ENCODE measurements at places on chromosomes 2 and 18.

DNA sequence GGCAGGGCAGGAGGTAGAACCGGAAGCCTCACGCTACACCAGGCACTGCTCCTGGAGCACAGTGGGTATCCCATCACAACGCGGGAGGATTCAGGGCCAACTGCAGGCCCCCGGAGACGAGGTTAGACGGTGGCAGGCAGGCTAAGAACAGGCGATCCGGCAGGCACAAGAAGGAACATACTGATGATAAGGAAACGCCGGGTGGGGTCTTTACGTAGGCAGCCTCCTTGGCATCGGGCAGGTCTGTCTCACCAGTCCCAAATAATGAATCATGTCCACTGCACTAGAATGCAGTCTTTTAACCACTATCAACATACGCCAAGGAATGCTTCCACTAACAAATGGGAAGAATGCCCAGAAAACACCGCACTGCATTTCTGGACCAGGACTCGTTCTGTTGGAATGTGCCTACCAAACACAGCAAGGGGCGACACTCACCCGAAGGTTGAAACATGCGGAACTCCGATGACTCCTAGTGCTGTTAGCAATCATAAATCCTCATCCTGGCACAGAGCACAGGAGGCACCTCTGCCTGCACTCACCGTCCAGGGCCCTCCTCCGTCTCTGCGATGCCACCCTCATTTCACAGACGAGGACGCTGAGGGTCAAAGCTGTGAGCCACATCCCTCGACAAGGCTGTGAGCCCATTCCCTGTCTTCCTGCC, 35.2 kb downstream of the ZNF516 start:
- no peak for DNase-seq

- no peak for DNase-seq
Observed at GRCh38 chr2:127563458-127564428, 28.3 kb downstream of the MYO7B start.

DNA sequence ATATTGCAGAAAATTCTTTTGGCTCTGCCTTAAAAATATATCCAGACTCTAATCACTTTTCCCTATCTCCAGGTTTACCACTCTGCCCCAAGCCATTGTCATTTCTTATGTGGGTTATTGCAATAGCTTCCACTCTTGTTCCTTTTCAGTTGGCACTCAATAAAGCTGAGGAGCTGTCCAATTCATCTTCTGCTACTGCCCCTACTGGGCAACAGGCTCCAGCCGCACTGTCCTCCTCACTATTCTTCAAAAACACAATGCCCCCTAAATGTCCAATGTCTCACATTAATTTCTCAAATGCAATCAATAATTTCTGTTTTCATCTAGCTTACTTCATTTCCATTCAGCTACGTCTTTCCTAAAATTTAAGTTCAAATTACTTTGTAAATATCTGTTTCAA, 1262.5 kb upstream of the CDH2 start:
- DNase-seq = no peak

GRCh38 chr2:186732843-186733242, 39.0 kb downstream of the FAM171B start:
- no peak for DNase-seq

DNA sequence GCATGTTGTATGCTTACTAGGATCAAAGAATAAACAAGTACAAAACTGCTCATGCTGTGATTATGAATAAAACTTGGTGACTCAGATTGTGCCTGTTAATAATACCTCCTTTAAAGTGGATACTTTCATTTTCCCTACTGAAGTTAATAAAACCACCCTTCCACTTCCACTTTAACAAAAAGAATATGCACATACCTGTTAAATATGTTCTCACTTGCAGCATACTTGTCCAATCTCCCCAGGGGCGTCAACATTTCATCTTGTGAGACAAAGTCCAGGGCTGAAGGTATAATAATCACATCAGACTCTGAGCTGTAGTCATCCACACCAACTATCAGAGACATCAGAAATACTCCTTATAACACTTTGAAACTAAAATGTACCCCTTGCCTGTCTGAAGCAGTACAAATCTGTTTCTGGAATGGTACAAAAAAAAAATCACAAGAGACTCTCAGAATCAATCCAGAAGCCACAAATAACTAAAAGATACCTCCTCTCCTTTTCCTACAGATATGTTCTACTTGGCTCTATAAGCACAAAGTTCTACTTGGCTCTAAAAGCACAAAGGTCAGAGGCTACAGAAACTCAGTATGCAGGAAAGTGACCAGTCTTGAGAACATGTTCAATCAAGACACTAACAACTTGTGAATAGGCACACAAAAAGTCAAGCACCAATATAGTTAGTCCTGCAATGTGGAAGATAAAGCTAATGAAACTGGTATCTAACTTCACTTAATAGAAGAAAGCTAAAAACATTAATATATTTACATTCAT, 19.3 kb downstream of the PPP4R1 start:
- DNase-seq = no peak

DNA sequence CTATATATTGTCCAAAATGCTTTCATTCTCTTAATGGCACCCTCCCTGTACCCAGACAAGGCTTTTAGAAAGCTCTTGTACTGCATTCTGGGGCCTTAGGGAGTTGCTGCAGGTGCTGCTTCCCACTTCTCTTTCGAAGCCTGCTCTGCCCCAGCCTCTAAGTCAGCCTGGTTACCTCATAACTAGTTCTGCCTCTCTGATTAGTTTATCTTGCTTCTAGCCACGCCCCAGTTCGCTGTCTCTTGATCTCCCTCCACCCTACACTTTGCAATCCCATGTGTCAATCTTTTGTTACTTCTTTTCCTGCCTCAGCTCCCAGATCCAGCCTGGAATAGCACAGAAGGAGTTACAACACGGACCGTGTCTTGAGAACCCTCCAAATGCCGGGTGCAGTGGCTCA, 13.8 kb upstream of the NCOA1 start:
- no peak for DNase-seq

DNA sequence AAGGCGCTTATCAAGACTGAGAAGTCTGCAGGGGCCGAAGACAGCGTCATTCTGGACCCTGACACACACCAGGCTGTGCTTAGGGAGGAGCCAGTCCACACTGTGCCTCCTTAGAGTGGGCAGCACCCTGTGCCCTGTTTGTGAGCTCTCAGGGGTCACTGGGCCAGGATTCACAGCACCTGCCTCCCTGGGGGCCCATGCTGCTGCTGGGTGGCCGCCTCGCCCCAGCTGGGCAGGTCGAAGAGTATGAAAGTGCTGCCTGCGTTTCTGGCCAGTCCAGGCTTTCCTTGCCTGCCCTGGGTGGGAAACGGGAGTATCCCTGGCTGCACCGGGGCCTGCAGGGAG, 15.4 kb upstream of the GPR55 start:
- DNase-seq = no peak

GRCh38 chr2:41884718-41885117, 163.1 kb upstream of the PKDCC start:
- no peak for DNase-seq

GRCh38 chr2:189783927-189784867, at the start of the genes ORMDL1 and PMS1:
Gene ORMDL1 (minus strand): TSS chr2:189784339. CDS start chr2:189782595, 1,744 bp downstream.
Gene PMS1 (plus strand): TSS chr2:189784450. CDS start chr2:189791810, 7,360 bp downstream.
- peak; percentile 73 for DNase-seq

DNA sequence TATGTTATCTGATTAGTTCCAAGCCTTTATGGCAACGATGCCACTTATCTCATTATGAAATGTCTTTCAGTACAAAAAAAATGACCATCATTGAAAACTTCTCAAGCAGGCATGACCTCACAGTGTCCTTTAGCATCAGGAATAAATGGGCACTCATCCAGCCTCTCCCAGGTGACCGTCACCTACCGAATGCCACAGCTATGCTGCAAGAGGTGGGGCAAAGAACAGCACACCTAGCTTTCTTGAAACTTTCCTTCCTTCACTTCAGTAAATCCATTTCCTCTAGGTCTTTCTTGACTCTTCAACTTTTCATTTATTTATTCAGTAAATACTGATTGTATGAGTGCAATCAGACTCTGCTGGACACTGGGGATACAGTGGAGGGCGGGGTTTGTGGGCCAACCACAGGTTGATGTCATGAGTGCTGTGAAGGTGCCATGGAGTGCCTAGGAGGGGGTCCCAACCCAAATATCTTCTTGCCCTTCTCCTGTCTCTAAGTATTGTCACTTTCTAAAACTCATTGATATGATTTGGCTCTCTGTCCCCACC, 54.3 kb upstream of the HK2 start:
- DNase-seq = no peak

DNA sequence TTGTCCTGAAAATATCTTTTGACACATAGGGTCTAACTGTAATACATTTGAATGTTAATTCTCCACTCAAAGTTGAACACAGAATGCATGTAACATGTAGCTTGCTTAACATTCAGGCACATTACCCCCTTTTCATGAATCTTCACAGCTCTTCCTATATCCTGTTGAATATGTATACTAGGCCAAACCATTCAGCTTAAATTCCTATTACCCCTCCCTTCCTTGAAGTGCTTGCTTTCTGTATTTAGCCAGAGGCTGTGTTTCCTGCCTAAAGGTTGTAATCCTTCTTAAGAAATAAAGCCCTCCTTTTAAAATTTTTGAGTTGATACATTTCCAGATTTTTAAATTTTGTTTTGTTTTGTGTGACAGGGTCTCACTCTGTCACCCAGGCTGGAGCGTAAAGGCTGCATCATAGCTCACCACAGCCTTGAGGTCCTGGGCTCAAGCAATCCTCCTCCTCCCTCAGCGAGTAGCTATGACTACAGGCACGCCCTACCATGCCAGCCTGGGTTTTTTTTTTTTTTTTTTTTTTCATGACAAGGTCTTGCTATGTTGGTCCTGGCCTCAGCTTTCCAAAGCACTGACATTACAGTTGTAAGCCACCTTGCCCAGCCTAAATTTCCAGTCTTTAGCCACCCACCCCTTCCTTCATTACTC, 357.6 kb downstream of the DSC3 start:
- DNase-seq = no peak

GRCh38 chr2:1940679-1941078, 196.4 kb upstream of the PXDN start:
- no peak for DNase-seq

- no peak for DNase-seq
Observed at GRCh38 chr2:222320436-222321395, 21.9 kb upstream of the PAX3 start.

DNA sequence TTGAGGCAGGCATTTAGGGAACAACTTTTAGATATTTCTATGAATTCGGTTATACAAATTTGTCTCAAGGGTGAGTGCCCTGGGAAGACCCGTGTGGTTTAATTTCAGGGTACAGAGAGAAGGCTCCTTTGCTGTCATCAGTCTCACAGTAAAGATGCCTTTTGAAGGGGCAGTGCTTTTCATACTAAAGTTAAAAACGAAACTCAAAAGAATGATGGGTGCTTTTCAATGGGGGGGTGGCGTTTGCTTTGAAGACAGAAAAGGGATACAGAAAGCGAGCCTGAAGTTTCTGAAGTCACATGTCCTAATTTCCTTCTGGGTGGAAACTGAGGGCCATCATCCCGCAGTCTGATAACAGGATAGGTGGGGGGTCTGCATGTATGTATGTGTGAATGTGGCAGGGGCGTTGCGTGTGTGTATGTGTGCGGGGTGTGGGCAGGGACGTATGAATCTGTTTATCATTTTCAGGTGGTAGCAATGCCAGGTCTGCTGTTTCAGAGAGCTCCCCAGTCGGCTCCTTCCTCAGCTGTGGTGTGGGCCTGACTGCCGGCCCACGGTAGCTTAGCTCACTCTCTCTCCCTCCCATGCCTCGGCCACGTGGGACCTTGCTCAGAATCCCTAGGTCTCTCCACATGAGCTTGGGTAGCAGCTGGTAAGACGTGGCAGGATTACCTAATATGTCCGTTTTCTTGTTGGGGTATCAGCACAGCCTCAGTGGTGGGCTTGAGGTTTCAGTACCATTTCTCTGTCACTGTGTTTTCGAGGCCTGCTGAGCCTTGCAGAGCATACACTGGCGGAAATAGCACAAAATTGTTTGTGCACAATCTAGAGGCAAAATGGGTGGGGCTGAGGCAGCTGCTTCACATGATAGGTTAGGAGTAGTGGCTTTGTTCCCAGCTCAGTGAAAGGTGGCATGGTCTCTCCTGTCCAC, 32.7 kb downstream of the ARHGAP25 start:
- DNase-seq = no peak

GRCh38 chr2:11290211-11290610, 54.2 kb downstream of the ROCK2 start:
- DNase-seq = no peak

GRCh38 chr2:38237311-38237710, 139.8 kb downstream of the ATL2 start:
- DNase-seq = no peak

- DNase-seq = no peak
Observed at GRCh38 chr2:198440833-198441232, 636.4 kb downstream of the PLCL1 start.

DNA sequence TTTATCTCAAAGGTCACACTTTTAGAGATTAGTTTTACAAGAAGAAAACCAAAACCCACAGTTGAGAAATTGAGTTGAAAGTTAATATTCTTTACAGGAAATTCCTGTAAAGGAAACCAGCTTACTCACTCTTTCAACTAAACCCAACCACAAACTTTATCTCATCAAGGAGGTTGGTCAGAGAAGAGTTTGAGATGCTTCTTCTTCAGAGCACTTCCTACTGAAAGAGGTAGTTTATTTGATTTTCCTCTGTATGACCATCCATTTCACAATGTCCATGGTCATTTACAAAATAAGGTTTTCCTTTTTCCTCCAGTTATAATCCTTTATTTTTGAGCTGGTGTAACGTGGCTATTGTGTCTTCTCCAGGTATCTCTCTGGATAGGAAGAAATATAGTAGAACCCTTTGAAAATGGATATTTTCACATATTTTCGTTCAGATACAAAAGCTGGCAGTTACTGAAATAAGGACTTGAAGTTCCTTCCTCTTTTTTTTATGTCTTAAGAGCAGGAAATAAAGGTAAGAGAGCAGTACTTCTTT, 4.5 kb upstream of the IL18RAP start:
- no peak for DNase-seq

GRCh38 chr2:168748461-168748860, 54.0 kb upstream of the NOSTRIN start:
- DNase-seq = no peak

GRCh38 chr2:7013471-7014160, 96.4 kb downstream of the RNF144A start:
- no peak for DNase-seq

DNA sequence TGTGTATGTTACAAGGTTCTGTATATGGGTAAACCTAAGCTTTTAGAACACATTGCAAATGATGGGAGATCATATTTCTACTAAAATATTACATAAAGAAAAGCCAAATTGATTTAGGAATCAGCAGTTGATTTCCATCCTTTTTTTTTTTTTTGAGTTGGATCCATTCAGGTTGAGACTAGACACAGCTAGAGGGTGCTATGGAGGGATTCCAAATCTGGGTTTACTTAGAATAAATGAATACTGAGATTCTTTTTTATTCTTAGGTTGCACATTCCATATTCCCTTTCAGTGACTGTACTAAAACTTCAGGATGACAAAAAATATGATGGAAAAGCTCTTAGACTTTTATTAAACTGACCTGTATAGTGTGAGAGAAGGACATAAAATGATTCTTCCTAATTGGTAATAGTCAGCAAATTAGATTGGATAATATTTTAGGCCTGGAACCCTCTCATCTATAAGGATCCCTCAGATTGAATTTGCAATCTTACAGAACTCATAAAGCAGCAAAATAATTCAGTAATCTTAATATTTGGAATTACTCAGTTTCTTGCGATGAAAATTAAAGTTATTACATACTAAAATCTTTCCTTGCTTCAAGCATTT, 183.3 kb upstream of the SESTD1 start:
- no peak for DNase-seq

All from esophagus squamous epithelium (tissue), 5 donors.